ENCODE measurements at places on chromosomes 7 and 10.
A peak's percentile ranks its signal among the peaks of the same experiment; 100 is the strongest.

DNA sequence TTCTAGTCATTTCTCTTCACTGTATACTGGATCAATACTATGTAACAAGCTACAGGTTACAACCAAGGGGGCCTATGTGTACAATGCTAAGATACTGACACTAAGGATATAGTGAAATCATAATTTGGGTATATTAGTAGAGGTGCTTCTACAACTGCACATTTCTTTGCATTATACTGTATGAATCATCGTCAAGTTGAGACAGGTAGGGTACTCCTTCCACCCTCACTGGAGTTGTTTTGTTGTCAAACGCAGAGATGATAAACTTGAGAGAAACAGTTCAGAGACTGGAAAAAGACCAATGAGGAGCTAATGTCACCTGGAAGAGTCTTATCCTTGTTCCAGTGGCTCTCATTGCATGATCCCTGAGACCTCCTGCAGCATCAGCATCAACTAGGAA is 208.2 kb upstream of the PRPS1L1 start:
- H3K36me3 ChIP-seq = no peaks in the 10 kb centered on the region
- no peaks in the 10 kb centered on the region for H3K27me3 ChIP-seq

DNA sequence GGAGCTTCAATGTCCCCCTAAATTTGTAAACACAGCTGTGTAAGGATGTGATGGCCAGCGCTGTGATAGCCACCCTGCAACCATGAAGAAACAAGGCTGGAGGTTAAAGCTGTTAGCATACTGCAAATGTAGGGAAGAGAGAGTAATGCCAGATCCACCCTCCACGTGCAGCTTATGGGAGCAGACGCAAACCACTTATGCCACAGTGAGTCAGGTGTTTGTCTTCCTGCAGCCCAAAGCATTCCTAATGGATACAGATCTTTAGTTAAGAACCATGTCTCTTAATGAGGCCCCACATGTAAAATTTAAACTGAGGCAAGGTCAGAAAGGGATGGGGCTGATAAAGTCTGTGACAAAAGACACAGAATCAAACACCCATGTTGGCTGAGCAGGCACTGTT is 13.6 kb upstream of the MYL7 start:
- no peak overlapping the region for H3K4me3 ChIP-seq
- no peaks in the 10 kb centered on the region for H3K27me3 ChIP-seq
- no peak overlapping the region for H3K27ac ChIP-seq
- H3K4me1 ChIP-seq = no peaks in the 10 kb centered on the region
- no peak for DNase-seq

- no peak for DNase-seq
- no peaks in the 10 kb centered on the region for H3K36me3 ChIP-seq
- H3K4me1 ChIP-seq = peaks cover 6% of the 10 kb centered on the region
- no peaks in the 10 kb centered on the region for H3K27me3 ChIP-seq
- peak overlapping the region; percentile 38 for H3K27ac ChIP-seq
These were observed 472 bp upstream of the ADAM22 start for GRCh38 chr7:87933605-87933952.

DNA sequence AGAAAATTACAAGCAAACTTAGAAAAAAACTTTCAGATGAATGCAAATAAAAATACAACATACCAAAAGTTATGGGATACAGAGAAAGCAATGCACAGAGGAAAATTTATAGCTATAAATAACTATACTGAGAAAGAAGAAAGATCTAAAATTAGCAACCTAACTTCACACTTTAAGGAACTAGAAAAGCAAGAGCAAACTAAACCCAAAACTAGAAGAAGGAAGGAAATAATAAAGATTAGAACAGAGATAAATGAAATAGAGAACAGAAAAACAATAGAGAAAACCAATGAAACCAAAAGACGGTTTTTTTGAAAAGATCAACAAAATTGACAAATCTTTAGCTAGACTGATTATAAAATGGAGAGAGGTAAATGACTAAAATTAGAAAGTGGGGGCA is 9.6 kb upstream of the STRA8 start:
- H3K27ac ChIP-seq = no peak overlapping the region
- H3K36me3 ChIP-seq = no peaks in the 10 kb centered on the region
- no peak for DNase-seq
- no peaks in the 10 kb centered on the region for H3K4me1 ChIP-seq
- H3K4me3 ChIP-seq = no peak overlapping the region

DNA sequence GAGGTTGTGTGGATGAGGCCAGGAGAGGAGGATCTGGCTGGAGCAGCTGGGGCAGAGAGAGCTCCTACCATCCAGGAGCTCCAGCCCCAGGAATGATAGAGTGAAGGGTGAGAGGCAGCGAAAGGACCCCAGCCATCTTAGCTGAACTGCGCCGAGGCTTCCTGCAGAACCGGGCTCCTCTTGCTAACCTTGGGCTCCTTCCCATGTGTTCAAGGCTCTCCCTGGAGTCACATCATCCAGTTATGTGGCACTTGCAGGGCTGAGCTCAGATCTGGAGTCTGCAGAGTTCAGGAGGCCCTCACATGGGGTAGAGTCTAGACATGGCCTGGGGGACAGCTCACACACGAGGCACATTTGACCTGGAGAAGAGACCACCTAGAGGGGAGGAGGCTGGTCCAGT is 225.0 kb upstream of the ZNF32 start:
- no peak overlapping the region for H3K27ac ChIP-seq
- no peaks in the 10 kb centered on the region for H3K4me1 ChIP-seq
- H3K4me3 ChIP-seq = no peak overlapping the region
